Neuronal stem cell (in vitro differentiated cells): ENCODE measurements at places on chromosomes 7 and 10.

DNA sequence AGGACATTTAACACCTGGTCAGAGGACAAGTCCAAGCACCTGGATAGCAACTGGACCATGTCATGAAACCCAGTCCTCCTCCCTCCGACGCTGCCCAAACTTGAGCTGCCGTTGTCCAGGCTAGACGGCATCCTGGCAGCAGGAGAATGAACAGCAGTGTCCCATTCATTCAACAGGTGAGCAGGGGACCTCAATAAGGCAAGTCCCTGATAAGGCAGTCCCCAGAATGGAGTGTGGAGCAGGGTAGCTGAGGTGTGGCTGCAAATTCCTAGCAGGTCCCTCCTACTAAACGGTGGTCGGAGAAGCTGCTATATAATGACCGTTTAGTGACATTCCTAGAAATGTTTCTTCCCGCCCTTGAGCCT, 169.8 kb downstream of the PRKAG2 start:
- H3K27me3 ChIP-seq = no peaks in the 10 kb centered on the region
- H3K27ac ChIP-seq = no peak overlapping the region
- no peak for DNase-seq
- peaks cover 3% of the 10 kb centered on the region for H3K4me1 ChIP-seq

GRCh38 chr10:86944031-86944419, 13.4 kb downstream of the MMRN2 start:
- no peaks in the 10 kb centered on the region for H3K36me3 ChIP-seq
- no peaks in the 10 kb centered on the region for H3K27me3 ChIP-seq
- H3K4me1 ChIP-seq = peaks cover 3% of the 10 kb centered on the region
- H3K4me3 ChIP-seq = no peak overlapping the region
- no peak for DNase-seq
- H3K27ac ChIP-seq = no peak overlapping the region

GRCh38 chr7:127959770-127960169, 71.5 kb downstream of the LRRC4 start:
- DNase-seq = no peak
- H3K4me1 ChIP-seq = no peaks in the 10 kb centered on the region
- no peaks in the 10 kb centered on the region for H3K27me3 ChIP-seq
- no peaks in the 10 kb centered on the region for H3K36me3 ChIP-seq

- no peaks in the 10 kb centered on the region for H3K36me3 ChIP-seq
- peaks cover 13% of the 10 kb centered on the region for H3K4me1 ChIP-seq
- no peak overlapping the region for H3K4me3 ChIP-seq
- no peaks in the 10 kb centered on the region for H3K27me3 ChIP-seq
- DNase-seq = no peak
These were observed 92.1 kb downstream of the HIP1 start for GRCh38 chr7:75646571-75647102.

- H3K4me3 ChIP-seq = no peak overlapping the region
- no peaks in the 10 kb centered on the region for H3K36me3 ChIP-seq
- H3K4me1 ChIP-seq = no peaks in the 10 kb centered on the region
- H3K27ac ChIP-seq = no peak overlapping the region
- DNase-seq = no peak
- H3K27me3 ChIP-seq = peaks cover 4% of the 10 kb centered on the region
These were observed 48.9 kb upstream of the PAX2 start for GRCh38 chr10:100696477-100696901.

GRCh38 chr7:50787825-50788224, 5.1 kb upstream of the GRB10 start:
- DNase-seq = no peak
- H3K27me3 ChIP-seq = no peaks in the 10 kb centered on the region
- H3K4me1 ChIP-seq = peaks cover 20% of the 10 kb centered on the region

DNA sequence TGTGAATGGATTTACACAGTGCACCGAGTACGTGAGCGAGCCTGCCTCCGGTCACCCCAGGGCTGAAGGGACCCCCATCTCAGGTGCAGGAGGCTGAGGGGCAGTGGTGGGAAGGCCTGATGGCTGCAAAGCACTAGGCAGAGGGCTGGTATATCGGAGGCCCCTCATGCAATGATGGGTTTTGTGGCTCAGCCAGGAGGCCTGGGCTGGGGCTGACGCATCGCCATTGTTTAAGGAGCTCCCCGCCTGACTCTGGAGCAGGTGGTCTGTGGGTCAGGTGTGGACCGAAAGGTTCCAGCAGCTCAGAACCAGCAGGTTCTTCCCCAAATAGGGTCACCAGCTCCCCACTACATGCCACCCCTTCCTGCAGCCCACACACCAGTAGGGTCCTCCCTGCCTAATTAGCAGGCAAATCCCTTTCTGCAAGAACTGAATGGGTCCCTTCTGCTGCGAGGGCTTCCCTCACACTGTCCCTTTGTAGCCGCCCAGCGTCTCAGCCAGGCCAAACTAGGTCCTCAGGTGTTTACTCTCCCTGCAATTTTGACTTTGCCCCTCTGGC, 33.0 kb downstream of the OAT start:
- no peak overlapping the region for H3K4me3 ChIP-seq
- peaks cover 38% of the 10 kb centered on the region for H3K27me3 ChIP-seq
- H3K27ac ChIP-seq = no peak overlapping the region
- DNase-seq = no peak
- no peaks in the 10 kb centered on the region for H3K36me3 ChIP-seq
- H3K4me1 ChIP-seq = no peaks in the 10 kb centered on the region

DNA sequence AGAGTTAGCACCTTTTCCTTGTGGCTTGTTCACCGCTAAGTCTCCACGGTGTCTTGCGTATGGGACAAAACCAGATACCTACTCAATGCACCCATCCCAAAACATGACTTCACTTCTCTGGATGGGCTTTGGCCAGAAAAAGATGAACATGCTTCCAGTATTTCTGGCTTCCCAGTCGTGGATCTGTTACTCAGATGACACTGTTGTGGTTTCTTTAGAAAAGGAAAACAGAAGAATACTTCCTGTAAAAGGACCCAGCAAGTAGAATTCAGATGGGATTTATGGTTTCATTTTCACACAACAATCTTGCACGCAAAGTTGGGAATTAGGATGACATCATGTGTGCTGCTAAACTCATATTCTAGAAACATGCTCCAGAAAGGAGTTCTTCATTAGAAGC, 216.7 kb downstream of the ADAM12 start:
- H3K27me3 ChIP-seq = no peaks in the 10 kb centered on the region
- no peak for DNase-seq
- H3K36me3 ChIP-seq = no peaks in the 10 kb centered on the region
- H3K27ac ChIP-seq = no peak overlapping the region
